ENCODE measurements at places on chromosomes 3 and 15.

DNA sequence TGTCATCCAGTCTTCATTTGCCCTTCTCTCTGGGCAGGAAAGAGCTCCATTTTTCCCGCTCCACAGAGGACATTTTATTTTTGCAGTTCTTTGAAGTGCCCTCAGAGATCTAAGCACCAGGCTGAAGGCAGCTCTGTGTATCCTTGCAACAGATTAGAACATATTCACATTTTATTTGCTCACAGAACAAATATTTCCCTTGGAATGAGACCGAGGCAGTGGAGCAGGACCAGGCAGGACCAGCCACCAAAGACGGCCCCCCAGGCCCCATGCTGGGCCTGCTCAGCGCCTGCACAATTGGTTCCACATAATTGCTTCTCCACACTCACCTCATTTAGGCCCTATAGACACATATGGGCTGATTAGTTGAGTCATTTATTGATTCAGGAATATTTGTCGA lies 15.7 kb upstream of the ETV5 start:
- no peak for DNase-seq

GRCh38 chr3:59685432-59685831 lies 635.6 kb upstream of the CFAP20DC start:
- no peak for DNase-seq

GRCh38 chr3:169953462-169954141 lies 13.0 kb upstream of the SEC62 start:
- no peak for DNase-seq

- no peak for DNase-seq
Observed at GRCh38 chr3:49530231-49530630, 24.0 kb upstream of the BSN start.

GRCh38 chr3:187720337-187720670 lies 17.9 kb upstream of the RTP2 start:
- DNase-seq = no peak

- no peak for DNase-seq
Observed at GRCh38 chr15:61524545-61524944, 295.4 kb upstream of the RORA start.

DNA sequence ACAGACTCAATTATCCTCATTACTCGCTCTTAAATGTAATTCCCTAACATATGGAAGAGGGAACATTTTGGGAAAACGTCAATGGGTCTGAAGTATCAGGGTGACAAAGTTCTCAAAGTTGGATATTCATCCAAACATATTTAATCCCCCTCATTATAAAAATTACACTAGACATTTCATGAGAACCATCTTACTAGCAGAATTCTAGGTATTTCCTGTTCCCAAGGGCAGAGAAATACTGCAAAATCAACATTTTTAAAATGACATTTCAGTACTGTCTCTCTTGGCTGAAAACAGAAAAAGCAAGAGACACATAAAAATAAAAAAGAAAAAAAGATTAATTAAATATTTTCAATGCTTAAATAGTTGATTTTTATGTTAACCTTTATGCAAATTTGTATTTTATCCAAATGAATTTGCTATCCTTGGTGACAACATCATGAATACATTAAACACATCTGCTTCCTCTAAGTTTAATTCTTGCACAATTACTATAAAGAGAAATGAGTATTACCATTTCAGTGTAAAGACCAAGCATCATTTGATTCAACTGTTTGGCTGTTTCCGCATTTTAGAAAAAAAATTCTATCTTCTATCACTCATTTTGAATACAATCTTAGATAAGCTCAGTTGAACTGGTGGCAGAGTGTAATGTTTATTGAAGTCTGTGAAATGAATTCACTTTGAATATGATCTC lies 114.8 kb upstream of the COL8A1 start:
- no peak for DNase-seq

DNA sequence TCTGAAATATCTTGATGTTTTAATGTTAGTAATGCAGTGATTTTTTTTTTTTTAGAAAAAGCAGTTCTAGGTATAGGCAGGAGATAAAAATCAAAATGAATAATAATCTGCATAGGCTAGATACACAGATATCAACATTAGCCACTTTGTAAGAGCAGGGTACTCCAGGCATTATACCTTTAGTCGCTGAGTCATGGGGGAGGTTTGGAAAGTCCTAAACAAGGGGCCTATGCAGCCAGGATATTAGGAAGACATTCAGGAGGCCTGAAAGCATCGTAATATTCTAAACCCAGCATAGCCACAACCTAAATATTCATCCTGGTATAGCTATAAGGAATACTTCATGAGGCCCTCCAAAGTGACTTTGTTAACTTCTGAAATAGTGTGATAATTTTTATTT lies 258.1 kb upstream of the NECTIN3 start:
- no peak for DNase-seq

- DNase-seq = no peak
Observed at GRCh38 chr3:149330609-149331331, 2.7 kb downstream of the TM4SF18 start.

- no peak for DNase-seq
Observed at GRCh38 chr3:197828-198491, 1.4 kb downstream of the CHL1 start.

DNA sequence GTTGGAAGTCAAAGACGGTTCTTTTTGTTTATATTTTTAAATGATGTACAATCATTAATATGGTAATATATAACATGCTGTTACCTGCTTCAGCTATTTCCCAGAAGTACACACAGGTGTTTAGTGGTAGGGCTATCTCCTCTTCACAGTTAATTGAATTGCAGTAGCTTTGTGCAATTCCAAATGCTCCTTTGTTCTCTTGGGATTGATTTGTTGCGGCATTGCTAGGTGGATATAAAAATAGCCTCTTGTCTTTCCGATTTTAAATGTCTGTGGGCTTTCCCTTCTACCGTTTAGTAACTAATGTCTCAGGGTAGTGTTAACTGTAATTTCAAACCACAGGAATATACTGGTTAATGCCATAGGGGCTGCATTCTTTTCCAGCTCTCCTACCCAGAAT lies 307.6 kb upstream of the SLITRK3 start:
- DNase-seq = no peak

DNA sequence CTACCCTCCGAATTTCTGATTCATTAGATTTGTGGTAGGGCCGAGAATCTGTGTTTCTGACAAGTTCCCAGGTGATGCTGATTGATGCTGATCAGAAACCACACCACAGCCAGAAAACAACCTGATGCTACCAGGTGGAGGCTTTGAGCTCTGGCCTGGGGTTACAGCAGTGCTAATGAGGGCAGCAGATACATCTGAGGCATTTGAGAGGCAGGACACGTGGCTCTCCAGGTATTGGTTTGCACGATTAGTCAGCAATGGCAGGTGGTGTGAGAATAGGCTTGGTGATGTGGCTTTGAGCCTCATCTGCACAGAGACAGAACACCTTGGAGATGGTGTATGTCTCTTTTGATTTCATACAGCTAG lies 78.8 kb upstream of the THBS1 start:
- DNase-seq = no peak

DNA sequence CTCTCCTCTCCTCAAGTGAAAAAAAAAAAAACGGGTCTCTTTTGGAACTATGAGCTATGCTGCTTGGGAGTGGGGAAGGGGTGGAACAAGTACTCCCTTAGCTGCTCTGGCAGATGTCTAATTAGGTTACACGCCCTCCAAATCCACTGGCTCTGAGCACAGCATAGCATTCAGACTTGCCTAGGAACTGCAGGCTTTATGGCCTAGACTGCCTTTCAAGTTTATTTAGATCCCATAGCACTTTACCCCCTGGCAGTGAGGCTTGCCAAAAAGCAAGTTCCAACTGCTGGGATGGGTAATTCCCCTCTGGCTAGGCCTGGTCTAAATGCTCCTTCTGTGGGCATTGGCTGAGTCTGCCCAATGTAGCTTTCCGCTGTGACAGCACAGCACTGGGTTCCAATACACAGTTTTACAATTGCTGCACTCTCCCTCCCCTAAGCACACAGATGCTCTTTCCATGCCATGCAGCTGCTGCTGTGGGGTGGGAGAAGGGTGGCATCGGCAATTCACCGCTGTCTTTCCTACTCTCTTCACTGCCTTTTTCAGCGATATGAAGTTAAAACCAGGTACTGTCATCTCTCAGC lies 152.8 kb downstream of the KCNAB1 start:
- no peak for DNase-seq

- no peak for DNase-seq
Observed at GRCh38 chr3:152458376-152459117, 189.8 kb downstream of the MBNL1 start.

Data from T follicular helper cell (primary cell).